ENCODE measurements at places on chromosomes 1 and 21. TPM values are rescaled to one million over a fixed set of nuclear protein-coding genes. Genes with fewer than 3 reads are reported as not detected.

DNA sequence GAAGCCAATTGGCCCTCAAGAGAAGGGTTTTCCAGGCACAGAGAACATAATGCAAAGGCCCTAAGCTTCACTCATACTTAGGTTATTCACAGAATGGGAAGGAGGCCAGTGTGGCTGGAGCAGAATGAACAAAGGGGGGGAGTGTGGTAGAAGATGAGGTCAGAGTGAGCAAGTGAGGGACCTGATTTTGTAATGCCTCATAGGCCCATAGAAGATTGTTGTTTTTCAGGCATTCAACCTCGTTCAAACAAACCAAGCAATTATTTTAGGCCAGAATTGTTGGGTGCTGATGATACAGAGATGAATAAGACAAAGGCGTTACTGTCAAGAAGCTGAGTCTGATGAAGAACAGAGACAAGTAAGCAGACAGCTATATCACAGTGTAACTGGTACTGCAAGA is 54.5 kb upstream of the RAP1A start:
- DNase-seq: no peak

- no peak for DNase-seq
Observed at GRCh38 chr21:22250355-22250754, 1252.1 kb downstream of the NCAM2 start.

DNA sequence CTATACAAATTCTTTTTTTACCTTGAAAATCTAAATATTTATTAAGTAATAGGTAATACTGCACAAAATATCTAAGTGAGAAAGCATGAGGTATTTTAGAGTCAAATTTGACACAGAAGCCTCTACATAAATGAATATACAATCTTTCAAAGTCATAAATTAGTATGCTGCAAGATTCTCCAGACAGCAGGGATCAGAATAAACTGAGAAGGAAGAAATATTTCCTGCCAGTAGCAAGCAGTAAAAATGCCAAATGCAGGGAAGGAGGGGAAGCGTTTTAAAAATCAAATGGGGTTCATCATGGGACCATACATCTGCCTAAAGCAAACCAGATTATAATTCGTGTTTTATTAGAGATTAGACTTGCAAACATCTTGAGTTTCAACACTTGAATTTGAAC is 18.9 kb downstream of the COLGALT2 start:
- DNase-seq: no peak

GRCh38 chr1:101723415-101723814 is 273.3 kb downstream of the OLFM3 start:
- no peak for DNase-seq

DNA sequence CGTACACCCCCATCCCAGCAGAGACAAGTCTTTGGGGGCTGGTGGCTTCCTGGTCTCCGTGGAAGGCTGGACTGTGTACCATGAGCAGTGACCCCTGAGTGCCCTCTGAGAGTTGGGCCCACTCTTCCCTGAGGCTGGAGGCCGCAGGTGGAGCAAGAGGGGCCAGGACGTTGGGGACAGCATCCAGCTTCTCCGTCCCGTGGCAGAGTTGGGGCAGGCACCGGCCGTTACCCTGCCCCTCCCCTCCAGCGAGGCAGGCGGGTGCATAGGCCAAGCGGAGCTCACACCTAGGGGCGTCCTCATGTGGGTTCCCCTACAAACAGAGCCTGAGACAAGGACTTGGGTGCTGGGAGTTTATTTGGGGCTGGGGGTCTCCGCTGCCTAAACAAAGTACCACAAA is 14.0 kb downstream of the GABRD start:
- no peak for DNase-seq

DNA sequence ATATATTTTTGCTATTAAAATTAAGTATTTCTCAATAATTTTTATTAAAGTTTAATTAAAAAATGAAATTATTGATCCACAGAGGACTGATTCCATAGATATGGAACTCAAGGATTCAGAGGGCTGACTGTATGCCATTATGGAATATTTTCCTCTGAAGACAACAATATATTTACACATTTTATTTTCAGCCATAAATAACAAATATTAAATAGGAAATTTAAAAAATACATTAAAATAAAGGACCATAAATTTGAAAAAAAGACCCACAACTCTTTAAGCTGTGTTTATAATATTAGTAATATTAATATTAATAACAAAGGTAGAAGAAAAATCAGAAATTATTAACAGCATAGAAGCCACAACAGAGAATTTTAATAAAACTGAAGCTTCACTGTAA is 18.2 kb downstream of the RGS13 start:
- DNase-seq: no peak

The RNU1-1 gene
- not detected for polyA plus RNA-seq

The CTBS gene
- 23.4 TPM for polyA plus RNA-seq
